ENCODE measurements at places on chromosomes 6 and 20.
A peak's percentile ranks its signal among the peaks of the same experiment; 100 is the strongest.

- DNase-seq, result no peak
Measured at GRCh38 chr6:50993941-50994720, 175.5 kb downstream of the TFAP2B start.

DNA sequence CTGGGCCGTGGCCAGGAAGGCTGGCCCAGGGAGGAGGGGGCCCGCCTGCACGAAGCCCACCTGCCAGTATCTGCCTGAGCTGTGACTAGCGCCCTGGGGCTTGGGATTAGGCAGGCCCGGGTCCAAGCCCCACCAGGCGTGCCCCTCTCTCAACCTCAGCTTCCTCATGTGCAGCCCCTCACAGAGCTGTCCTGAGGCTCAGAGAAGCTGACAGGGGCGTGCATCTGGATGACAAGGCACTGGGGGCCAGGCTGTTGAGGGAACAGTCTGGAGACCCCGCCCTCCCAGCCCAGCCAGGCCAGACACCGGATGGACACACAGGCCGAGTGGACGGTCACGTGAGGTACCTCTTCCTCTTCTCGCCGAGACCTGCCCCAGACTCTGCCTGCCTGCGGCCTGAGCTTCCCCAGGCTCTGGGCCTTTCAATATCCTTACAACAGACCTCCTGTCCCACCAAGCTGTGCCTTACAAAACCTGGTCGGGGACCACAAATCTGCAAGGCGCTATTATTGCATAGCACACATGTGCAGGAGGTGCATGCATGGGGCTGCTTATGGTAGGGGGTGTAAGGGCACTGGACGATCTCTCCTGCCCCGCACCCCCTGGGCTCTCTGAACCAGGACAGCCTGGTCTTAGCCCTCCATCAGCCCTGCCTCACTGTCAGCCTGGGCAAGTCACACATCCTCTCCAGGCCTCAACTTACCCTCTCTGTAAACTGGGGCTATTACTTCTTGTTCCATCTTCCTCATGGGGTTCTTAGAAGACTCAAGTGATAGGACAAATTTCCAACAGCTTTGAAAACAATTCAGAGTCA lies 20.0 kb downstream of the NOL4L start:
- peak; percentile 75 for DNase-seq

GRCh38 chr6:158002951-158003853 lies 21.5 kb downstream of the SYNJ2 start:
- no peak for DNase-seq

DNA sequence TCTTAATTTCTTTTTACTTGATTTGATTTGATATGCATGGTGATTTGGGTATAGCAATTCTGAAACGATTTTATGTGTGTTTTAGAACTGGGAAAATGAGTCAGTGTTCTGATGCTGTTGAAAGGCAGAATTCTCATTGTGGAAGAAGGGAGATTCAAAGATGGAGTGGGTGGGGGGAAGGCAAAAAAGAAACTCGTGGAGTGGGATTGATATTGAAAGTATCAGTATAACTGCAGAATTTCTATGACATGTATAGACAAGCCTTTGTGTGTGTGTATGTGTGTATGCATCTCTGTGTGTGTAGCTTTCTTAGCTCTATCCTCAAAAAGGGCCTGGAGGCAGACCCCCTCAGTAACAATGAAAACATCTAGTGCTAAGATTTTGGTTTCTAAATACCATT lies 184.3 kb upstream of the OLIG3 start:
- DNase-seq, result no peak

DNA sequence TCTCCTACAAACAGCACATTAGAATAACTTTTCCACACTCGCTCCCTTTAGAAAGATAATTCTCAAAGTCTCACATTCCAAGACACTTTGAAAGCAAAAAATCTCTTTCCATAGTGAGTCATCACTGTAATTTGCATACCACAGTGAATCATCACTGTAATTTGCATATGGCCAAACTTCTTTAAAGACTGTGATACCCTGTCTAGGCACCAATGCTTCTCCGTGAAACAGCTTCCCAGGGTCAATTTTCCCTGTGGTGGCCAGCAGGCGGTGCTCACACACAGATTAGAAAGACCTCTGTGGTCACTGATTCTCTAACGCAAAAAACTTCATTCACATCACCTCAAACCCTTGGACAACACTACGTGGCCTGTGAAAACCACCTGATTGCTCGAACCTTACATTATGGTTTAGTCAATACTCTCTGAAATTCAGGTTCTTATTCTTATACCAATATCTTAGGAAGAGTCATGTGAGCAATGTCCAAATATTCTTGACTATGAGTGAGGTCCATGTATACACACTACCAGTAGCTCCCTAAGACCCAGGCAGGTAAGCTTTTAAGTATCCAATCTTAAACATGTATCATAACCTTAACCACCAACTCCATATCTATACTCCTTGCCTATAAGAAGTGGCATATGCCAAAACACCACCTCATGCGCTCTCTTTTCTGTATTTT lies 78.5 kb upstream of the PHACTR1 start:
- DNase-seq, result peak; percentile 56
